ENCODE measurements at places on chromosomes 11 and 22. TPM values are rescaled to one million over a fixed set of nuclear protein-coding genes. Genes with fewer than 3 reads are reported as not detected.

DNA sequence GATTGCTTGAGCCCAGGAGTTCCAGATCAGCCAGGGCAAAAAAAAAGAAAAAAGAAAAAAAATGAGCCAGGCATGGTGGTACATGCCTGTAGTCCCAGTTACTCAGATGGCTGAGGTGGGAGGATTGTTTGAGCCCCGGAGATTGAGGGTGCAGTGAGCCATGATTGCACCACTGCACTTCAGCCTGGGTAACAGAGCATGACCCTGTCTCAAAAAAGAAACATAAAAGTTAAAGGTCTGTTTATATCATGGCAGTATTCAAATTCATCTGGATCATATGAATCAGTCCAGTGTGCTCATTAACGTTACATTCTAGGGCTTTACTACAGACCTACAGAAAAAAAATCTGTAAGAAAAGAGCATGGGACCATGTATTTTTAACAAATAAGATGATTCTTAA, 13.9 kb downstream of the HSD17B12 start:
- H3K4me3 ChIP-seq = no peak overlapping the region
- H3K27ac ChIP-seq = no peak overlapping the region
- H3K36me3 ChIP-seq = no peaks in the 10 kb centered on the region
- no peak for DNase-seq

DNA sequence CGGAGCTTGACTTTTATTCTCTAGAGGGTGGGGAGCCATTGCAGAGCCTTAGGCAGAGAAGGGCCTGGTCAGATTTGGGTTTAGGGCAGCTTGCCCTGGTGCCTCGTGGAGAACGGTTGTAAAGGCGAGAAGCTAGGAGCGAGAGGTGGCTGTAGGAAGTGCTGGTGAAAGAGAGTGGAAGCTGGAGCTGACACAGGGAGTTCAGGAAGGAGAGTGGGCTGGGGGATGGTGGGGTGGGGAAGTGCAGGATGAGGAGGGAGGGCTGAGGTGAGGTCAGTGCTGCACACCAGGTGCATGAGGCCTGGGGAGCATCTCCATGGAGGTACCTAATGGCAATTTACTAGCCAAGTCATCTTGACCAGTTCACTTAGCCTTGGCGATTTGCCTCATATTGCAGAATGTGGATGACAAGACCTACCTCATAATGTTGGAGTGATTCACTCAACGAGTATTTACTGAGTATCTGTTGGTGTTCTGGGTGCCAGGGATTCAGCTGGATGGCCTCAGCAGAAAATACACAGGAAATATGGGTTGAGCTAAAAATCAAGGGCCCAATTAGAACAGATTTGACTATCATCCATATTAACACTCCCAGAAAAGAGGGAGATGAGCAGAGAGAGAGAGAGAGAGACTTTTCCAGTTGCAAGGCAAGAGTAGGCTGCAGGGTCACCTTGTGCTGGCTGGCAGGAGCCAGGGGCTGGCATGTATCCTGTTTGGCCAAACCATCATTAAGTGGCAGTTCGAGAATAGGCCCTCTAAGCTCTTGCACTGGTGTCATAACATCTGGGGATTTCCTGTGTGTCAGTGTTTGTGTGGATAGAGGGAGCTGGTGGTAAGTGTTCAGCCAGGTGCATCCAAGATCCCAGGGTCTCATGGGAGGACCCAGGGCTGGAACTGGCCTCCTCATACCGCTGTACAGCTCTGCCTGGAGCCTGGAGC, 44.4 kb upstream of the CLDN5 start:
- no peak overlapping the region for H3K4me3 ChIP-seq
- no peaks in the 10 kb centered on the region for H3K27me3 ChIP-seq
- peak overlapping the region; percentile 54 for H3K27ac ChIP-seq
- H3K4me1 ChIP-seq = no peaks in the 10 kb centered on the region
- DNase-seq = no peak

The MYO18B gene
- 0.09 TPM for total RNA-seq

GRCh38 chr22:37623075-37624016, 14.7 kb downstream of the GGA1 start:
- H3K36me3 ChIP-seq = peaks cover 5% of the 10 kb centered on the region
- no peaks in the 10 kb centered on the region for H3K27me3 ChIP-seq
- H3K4me1 ChIP-seq = peaks cover 16% of the 10 kb centered on the region
- no peak overlapping the region for H3K27ac ChIP-seq

The GATD1 gene
- total RNA-seq = 24.6 TPM

DNA sequence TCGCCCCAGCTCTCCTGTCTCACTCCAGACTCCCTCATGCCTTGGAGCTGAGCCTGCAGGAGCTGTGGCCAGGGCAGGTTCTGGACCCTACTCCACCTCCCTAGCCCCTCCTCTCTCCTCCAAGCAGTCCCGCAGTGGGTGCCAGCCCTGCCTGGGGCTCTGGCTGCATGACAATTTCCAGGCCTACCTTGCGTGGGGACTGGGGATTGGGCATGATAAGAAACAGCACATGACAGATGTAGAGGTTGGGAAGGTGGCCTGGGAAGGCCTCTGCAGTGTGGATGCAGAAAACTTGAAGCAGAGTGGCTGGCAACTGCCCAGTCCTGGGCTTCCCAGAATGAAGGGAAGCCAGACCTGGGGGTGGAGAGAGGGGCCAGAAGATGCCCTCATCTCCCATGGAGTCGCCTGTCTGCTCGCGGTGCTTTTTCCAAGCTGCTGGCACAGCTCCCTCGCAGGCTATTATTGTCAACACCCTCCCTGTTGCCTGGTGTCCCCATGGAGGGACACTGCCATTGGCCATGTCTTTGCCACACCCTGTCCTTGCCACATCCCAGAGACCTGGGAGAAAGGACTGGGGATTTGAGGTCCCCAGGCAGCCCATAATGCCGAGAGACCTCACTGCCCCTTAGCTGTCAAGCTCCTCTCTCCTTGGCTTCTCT, 48.9 kb upstream of the CDON start:
- H3K36me3 ChIP-seq = no peaks in the 10 kb centered on the region
- peaks cover 12% of the 10 kb centered on the region for H3K4me1 ChIP-seq
- H3K4me3 ChIP-seq = no peak overlapping the region
- peak overlapping the region; percentile 50 for H3K27ac ChIP-seq

GRCh38 chr22:41619979-41620588, 759 bp downstream of the DESI1 start:
- no peaks in the 10 kb centered on the region for H3K27me3 ChIP-seq
- H3K36me3 ChIP-seq = peaks cover 8% of the 10 kb centered on the region
- peaks cover 8% of the 10 kb centered on the region for H3K4me1 ChIP-seq

The HTATIP2 gene
- 9.3 TPM for total RNA-seq

The CCDC89 gene
- total RNA-seq = 6.5 TPM

DNA sequence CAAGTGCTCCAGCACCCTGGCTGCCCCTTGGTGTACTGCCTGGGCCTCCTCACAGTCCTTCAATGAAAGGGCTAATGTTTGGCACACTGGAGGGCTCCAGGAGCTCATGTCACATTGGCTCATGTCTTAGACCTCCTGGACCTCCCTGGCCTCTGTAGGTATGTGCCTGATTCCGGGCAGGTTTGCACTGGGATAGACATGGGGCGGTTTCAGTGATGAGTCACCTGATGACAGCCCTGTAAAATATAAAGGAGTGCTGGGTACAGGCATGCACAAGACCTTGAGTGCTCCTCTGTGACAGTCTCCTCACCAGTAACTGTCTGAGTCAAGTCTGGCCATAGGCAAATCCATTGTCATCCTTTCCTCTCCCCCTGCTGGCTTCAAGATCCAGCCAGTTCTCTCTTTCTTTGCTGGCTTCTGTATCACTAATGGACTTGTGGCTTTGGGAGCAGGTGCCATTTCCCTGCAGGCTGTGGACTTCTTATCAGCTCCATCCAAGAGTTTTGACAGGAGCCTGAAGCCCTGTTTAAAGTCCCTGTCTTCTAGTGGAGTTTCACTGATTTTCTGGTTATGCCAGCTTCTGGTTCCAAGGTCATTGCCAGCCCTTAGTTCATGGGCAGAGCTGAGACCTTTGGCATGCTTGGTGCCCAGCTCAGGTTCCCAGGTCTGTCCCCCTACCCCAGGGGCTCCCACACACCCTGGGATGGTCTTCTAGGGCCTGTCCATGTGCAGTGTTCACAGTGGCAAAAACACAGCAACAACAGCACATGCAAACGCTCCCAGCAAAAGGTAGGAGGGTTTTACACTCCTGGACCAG, 22.7 kb upstream of the P2RY2 start:
- no peak for DNase-seq
- no peaks in the 10 kb centered on the region for H3K36me3 ChIP-seq
- no peak overlapping the region for H3K4me3 ChIP-seq
- H3K27ac ChIP-seq = no peak overlapping the region
- H3K4me1 ChIP-seq = no peaks in the 10 kb centered on the region

- no peak overlapping the region for H3K4me3 ChIP-seq
- no peaks in the 10 kb centered on the region for H3K27me3 ChIP-seq
- H3K27ac ChIP-seq = no peak overlapping the region
- peaks cover 5% of the 10 kb centered on the region for H3K36me3 ChIP-seq
- DNase-seq = peak; percentile 64
Measured at GRCh38 chr22:24583221-24584165, 9.4 kb downstream of the LRRC75B start.

The MPZL2 gene
- 143 TPM for total RNA-seq

DNA sequence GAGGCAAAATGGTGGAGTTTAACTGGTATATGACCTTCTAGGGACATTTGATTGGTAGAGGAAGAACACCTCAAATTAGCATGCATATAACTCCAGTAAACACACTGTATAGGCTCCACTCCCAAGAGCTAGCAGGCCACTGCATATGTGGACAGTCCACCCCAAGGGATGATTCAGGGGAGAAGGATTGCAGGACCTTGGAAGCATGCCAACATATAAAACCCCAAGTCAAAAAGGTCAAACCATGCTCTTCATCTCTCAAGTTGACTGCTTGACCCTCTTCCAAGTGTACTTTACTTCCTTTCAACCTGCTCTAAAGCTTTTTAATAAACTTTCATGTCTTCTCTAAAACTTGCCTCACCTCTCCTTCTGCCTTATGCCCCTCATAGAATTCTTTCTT, 459.9 kb upstream of the CCDC179 start:
- no peaks in the 10 kb centered on the region for H3K4me1 ChIP-seq
- no peak for DNase-seq
- H3K27me3 ChIP-seq = no peaks in the 10 kb centered on the region
- H3K36me3 ChIP-seq = no peaks in the 10 kb centered on the region

DNA sequence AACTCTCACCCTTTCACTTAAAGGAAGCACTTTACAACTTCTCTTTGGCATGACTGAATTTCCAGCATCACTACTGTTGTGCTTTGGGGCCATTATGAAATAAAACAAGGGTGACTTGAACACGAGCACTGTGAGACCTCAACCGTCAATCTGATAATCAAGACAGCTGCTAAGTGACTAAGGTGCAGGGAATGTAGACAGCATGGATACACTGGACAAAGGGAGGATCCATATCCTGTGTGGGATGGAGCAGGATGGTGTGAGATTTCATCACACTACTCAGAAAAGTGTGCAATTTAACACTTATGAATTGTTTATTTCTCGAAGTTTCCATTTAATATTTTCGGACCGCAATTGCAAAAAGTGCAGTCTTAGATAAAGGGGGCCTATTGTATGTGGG, 16.1 kb upstream of the EXPH5 start:
- no peaks in the 10 kb centered on the region for H3K27me3 ChIP-seq
- no peak overlapping the region for H3K4me3 ChIP-seq

GRCh38 chr11:107716884-107717532, 5.2 kb upstream of the SLN start:
- peaks cover under 1% of the 10 kb centered on the region for H3K4me1 ChIP-seq
- no peak for DNase-seq
- no peaks in the 10 kb centered on the region for H3K36me3 ChIP-seq

The SUSD2 gene
- total RNA-seq = 82.6 TPM

DNA sequence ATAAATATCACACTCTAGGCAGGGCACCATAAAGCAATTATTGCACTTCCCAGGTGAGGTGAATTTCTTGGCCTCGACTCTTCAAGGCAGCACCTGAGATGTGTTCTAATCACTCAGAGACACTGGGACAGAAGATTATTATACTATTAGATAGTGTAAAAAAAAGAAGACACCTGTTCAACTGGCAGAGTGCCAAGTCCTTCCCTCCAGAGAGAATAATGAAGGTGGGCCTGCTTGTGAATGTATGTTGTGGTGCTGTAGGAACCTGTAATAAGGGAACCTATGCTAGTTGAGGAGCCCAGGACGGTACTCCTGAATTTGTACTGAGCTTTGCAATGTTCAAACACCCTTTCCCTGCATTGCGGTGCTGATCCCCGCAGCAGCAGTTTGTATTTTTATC, 107.5 kb downstream of the NXPE2 start:
- H3K4me3 ChIP-seq = no peak overlapping the region
- no peak overlapping the region for H3K27ac ChIP-seq
- H3K4me1 ChIP-seq = no peaks in the 10 kb centered on the region

The MS4A4A gene
- total RNA-seq = 50.0 TPM

DNA sequence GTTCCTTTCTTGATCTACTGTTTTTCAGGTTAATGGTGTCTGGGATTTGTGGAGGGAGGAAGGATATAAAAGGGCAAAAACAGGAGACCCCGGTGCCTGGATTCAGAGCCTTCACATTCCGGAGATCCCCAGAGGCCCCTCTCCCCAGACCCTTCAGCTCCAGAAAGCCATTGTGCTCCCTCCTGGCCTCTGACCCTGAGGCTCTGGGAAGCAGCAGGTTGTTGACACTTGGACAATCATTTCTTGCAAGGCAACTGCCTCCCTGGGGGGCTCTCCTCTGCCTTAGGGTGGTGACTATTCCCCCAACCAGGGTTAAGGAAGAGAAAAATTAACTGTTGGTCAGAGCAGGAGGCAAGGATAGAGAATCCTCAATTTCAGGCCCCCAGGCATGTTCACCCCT, 86.9 kb upstream of the NNMT start:
- peaks cover 22% of the 10 kb centered on the region for H3K4me1 ChIP-seq
- H3K4me3 ChIP-seq = no peak overlapping the region
- no peaks in the 10 kb centered on the region for H3K27me3 ChIP-seq
- DNase-seq = no peak
- peak overlapping the region; percentile 9 for H3K27ac ChIP-seq

DNA sequence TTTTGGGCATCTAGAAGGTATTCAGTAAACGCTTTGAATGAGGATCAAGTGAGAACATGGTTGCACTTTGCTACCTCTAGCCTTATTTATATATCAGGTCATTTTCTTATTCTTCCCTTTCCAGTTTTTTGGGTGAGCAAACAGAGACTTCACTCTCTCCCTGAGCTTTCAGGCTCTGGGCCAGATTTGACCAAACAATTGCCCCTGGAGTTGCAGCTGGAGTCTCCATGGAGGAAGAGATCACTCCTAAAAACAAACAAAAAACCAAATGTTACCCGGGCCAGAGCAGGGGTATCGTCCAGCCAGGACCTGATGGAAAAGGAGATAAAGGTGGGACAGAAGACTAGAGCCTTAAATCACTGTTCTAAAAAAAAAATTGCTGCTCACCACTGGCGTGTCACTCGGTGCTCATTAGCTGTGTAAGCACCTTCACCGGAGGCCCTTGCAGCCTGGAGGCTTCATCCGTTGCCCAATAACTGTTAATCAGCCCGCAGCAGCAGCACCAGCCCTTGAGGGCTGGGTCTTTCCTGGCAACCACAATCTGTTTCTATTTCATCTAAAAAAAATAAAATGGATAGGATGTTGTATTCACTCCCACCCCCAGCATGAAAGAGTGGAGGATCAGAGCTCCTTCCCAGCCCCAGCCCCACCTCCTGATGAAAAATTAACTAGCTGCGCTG, 125.0 kb downstream of the PKNOX2 start:
- no peak overlapping the region for H3K4me3 ChIP-seq
- H3K27ac ChIP-seq = no peak overlapping the region
- no peaks in the 10 kb centered on the region for H3K27me3 ChIP-seq
- H3K36me3 ChIP-seq = no peaks in the 10 kb centered on the region
- H3K4me1 ChIP-seq = peaks cover 17% of the 10 kb centered on the region
